Tongue (tissue), 3 donors: ENCODE measurements at places on chromosomes 7 and 10. TPM values are rescaled to one million over a fixed set of nuclear protein-coding genes. Genes with fewer than 3 reads are reported as not detected.

DNA sequence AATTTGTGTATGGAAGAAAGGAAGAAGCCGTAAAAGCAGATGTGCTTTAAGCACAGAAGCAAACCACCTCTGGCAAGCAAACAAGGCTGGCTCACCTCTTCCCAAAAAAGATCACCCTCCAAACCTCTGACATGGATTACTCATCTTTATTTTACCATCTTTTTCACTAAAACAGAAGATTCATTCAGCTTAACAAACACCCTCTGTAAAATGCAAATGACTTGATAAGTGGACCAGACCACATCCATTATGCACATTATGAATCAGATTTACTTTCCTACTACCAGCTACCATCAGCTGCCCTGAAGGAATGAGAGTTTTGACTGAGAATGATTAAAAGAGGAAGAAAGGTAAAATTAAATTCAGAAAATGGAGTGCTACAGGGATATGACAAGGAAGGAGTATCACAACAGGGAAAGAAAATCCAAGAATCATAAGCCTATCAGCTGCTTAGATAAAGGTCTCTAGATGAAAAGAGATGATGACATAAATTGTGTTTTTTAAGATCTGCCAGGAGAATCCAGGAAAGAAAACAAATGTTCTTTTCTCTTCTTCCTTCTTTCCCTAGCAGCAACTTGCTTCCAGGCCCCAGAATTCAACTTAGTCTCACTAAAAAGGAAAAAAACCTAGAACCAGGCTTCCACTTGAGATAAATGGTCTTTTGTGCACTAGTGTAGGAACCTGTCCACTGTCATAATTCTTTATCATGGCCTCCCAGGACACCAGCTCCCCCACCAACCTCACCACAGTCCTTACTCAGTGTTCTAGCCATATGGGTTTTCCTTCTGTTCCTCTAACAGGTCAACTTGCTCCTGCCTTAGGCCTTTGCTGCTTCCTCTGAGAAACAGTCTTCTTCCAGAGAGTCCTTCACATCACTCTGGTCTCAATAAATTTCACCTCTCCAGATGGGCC is 47.4 kb downstream of the JAZF1 start:
- no peak for DNase-seq

Gene ACSL5
- total RNA-seq, result 3.7 TPM

- no peak for DNase-seq
Observed at GRCh38 chr10:72499701-72500100, 126.2 kb downstream of the MICU1 start.

DNA sequence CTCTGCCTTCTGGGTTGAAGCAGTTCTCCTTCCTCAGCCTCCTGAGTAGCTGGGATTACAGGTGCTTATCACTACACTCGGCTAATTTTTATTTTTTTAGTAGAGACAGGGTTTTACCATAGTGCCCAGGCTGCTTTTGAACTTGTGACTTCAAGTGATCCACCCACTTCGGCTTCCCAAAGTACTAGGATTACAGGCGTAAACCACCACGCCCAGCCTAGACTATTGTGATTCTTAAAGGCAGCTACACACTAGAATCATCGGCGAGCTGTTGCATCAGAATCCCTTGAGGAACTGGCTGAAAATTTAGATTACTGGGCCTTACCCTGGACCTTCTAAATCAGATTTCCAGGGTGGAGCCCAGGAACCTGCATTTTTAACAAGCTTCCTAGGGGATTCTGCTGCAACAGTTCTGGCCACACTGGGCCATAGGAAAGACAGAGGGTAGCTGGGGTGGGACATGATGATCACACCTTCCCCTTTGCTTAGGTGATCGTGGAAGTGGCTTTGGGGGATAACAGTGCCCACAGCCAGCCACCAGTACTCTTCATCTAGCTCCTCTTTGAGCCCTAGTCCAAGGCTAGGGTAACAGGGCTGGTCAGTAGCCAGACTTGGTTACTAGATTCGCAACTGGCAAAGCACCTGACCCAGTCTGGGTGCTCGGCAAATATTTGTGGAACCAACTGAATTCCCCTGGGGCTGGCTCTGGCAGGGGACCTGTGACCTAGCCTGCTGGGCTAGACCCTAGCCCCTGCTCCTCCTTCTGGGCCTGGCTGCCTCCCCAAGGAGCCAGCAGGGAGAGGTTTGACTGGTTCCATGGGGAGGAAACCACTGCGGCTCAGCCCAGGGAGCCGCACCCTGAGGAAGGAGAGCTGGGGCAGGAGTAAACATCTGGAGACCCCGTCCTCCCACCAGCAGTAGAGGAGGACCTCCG is 67.1 kb upstream of the DUSP5 start:
- DNase-seq, result no peak

DNA sequence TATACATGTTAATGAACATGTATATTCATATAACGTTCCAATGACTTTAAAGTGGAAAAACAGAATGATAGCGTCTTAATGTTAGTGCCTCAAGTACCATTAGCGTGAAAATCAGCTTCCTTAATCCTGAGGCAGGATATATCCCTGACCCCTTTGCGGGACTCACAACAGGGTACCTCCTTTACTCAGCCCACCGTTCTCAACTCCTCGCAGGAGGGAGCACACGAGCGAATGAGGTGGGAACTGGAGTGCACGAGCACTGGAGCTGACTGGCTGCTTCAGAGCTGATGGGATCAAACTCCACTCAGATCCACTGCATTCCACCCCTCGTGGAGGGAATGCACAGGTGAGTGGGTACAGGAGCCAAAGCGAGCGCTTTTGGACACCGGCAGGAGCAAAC is 36.1 kb downstream of the AVL9 start:
- no peak for DNase-seq

GRCh38 chr10:10222304-10222841 is 795.3 kb upstream of the CELF2 start:
- no peak for DNase-seq

- DNase-seq, result no peak
Observed at GRCh38 chr7:22452960-22453558, 46.9 kb downstream of the STEAP1B start.

DNA sequence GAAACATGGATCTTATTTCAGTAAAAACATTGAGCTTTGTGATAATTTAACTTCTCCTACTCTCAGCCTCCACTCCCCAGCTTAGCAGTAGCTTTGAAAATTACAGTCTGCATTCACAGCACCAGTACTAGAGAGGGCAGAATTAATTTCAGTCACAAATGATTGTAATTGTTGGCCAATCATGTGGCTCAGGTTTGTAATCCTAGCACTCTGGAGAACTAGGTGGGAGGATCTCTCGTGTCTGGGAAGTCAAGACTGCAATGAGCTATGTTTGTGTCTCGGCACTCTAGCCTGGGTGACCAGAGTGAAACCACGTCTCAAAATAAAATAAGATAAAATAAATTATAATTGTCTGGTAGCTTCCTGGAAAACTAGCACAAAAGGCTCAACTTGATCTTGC is 620.9 kb downstream of the TNS3 start:
- no peak for DNase-seq

Gene MYH16
- total RNA-seq, result not detected

Gene NRCAM
- 16.2 TPM for total RNA-seq

Gene NEUROD6
- 0.21 TPM for total RNA-seq

Gene ACSM6
- total RNA-seq, result not detected

DNA sequence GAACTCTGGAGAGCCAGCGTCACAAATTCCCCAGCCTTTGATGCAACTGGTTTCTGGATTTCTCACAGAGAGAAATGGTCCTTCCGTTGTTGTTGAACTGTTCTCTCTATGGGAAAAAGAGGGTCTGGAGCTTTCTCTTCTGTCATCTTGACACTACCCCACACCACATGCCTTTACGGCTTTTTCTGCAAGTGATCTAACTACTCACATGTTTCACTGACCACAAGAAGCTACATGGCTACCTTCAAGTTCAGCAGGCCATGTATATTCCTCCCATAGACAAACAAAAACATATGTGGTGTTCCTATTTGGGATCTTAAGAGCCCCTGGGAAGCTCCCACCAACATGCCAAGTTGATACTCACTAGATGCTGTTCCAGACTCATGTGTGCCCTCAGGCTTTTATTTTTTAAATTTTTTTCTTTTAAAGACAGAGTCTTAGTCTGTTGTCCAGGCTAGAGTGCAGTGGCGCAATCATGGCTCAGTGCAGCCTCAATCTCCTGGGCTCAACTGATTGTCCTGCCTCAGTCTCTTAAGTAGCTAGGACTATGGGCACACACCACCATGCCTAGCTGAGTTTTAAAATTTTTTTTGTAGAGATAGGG is 72.0 kb downstream of the RNF216 start:
- DNase-seq, result no peak

Gene HOXA2
- total RNA-seq, result not detected

GRCh38 chr10:89981891-89982290 is 280.5 kb downstream of the KIF20B start:
- peak; percentile 43 for DNase-seq

Gene GJC3
- total RNA-seq, result not detected

Gene GNAT3
- total RNA-seq, result 4.0 TPM

- no peak for DNase-seq
Observed at GRCh38 chr7:117386110-117386706, 41.1 kb downstream of the ASZ1 start.

- DNase-seq, result no peak
Observed at GRCh38 chr7:30191809-30192208, 57.0 kb downstream of the MTURN start.

Gene CYP2C19
- total RNA-seq, result 2.1 TPM

DNA sequence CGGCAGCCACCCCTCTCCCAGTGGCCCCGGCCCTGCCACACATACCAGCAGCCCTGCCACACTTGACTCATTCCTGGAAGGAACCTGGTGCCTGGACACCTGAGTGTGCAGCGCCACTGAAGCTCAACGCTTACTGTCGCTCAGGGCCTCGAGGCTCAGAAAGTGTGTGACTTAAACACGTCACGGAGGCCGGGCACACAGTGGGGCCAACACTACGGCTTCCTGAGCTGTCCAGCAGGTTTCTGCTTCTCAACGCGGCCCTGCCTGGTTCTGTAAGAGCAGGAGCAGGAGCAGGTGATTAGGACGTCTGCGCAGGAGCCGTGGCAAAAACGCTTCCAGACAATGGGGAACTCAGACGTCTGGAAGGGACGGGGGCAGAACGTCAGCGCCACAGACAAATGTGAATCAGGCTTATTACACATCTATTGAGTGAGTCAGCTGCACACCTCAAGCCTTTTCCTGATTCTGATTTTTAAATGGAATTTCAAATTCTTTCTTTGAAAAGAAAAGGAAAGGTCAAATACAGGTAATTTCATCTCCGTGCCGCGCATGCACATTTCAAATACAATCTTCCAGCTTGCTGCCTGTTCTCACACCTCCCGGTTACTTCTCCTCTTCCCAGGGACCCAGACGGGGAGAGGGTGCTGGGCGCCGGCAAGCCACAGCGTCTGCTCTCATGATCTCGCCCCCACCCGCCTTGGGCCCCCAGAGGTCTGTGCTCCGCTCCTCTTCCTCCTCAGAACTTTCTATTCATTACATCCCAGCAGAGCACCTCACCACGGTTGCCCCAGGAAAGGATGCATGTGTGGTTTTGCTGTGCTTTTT is 66.6 kb downstream of the ADARB2 start:
- no peak for DNase-seq

Gene LGI1
- 8.5 TPM for total RNA-seq

GRCh38 chr10:84605802-84606201 is 277.4 kb downstream of the CCSER2 start:
- DNase-seq, result no peak

Gene CALML5
- total RNA-seq, result 0.41 TPM

DNA sequence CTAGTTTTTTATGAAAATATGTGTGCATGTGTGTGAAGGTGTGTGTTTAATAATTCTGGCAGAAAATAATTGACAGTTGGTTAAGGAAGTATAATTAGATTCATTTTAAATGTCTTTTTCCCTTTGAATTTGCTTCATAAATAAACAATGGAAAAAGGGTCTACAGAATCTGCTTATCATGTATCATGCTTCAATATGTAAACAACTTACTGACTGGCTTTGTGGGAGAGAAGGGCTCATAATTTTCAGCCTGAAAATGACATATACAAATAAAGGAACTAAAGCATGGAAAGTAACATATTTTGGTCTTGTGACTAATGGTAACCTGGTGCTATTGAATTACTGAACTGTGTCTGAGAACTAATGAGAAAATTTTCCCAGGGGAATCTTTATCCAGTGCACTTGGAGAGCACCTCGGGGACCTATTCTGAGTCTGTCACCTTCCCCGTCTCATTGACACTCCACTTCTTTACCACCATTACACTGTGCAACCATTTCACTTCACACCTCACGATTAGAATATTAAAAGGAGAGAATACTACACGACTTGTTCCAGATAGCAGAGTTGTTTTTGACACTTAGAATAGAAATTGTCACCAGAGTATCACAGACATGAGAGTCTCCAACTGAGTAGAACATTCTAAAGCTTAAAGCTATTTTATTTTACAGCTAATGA is 298.6 kb downstream of the TFEC start:
- DNase-seq, result no peak

DNA sequence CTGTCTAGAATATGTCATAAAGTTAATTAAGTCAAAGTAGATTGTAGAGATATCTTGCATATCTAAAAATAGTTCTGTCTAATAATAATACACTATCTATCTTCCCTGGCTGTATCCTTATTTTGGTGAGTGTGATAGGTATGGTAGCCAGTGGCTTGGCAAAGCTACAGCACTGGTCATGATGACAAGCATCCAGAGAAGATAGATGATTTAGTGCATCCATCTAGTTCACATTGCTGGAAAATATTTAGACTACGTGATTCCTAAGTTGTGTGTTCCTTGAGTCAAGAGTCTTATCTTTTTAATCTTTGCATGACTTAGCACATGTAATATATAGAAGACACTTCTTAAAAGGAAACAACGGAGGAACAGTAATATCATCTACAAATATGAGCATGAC is 711.2 kb upstream of the KCND2 start:
- DNase-seq, result no peak

DNA sequence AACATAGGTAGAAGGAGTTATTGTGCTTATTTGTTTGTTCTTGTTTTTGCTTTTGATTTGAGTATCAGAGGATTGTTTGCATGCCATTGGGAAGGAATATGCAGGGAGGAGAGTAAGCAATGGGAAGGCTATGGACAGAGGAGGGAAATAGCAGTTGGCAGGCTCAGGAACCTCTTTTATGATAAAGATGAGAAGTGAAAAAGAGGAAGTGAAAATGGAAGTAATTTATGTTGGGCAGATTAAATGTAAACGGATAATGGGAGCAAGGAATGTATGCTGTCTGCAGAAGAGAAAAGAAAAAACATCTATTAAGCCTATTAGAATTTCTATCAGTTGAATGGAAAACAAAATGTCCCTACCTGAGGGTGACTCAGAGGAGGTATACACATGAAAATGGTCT is 90.1 kb upstream of the NPSR1 start:
- no peak for DNase-seq

Gene NEURL1
- 46.2 TPM for total RNA-seq

Gene CTAGE8
- 0.51 TPM for total RNA-seq

- no peak for DNase-seq
Observed at GRCh38 chr10:97875391-97875790, 25.7 kb downstream of the GOLGA7B start.

GRCh38 chr10:123862421-123863182 is 29.0 kb downstream of the CPXM2 start:
- DNase-seq, result no peak

GRCh38 chr7:22996470-22996869 is 17.5 kb downstream of the HYCC1 start:
- DNase-seq, result no peak

Gene NOM1
- 31.8 TPM for total RNA-seq

- DNase-seq, result no peak
Observed at GRCh38 chr10:85147346-85148250, 819.2 kb downstream of the CCSER2 start.

Gene KCNMA1
- total RNA-seq, result 34.3 TPM
